ENCODE measurements at places on chromosomes 12 and 14. TPM values are rescaled to one million over a fixed set of nuclear protein-coding genes. Genes with fewer than 3 reads are reported as not detected.

Gene CD9
- 119 TPM for total RNA-seq

DNA sequence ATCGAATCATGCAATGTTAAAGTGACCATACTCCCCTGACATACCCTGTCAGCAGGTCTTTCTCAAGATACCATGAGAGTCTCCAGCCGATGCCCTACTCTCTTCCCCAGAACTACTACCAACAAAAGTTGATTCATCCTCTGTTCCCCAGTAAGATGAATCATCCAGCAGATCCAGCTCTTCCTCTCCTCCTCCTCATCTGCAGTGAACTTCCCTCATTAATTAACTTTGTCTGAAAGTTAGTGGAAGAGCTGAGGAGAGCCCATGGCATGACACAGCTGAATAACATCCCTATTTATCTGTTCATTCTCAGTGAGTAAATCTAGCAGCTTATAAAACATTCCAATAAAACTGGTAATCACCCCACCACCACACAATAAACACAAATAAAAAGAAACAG is 213.4 kb downstream of the EGLN3 start:
- no peak for DNase-seq

Gene MIP
- not detected for total RNA-seq

DNA sequence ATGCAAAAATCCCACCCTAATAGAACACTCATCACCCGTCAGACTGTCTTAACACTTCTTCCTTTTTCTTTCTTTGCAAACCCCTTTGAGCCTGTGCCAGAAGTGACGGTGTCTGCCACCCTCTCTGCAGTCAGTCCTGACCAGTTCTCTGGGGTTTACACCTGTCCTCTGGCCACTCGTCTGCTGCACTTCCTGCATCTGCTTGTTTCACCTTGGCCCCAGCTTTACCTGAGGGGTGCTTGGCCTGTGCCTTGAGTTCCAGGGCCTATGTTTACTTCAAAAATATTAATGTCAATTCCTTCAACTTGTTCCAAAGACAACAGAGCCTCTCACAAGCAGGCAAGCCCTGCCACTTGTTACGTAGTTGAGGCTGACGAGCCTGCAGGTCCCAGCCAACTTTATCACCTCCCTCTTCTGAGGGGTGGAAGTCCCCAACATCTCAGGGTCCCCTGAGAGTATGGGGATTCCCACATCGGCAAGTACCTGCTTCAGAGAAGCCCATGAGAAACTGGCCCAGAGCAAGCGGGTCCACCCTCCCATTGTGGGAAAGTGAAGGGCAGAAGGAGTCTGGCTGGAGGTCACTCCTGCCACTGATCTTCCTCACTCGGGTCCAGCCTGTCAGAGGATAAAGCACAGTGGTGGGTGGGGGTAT is 205.4 kb downstream of the DAD1 start:
- no peak for DNase-seq

DNA sequence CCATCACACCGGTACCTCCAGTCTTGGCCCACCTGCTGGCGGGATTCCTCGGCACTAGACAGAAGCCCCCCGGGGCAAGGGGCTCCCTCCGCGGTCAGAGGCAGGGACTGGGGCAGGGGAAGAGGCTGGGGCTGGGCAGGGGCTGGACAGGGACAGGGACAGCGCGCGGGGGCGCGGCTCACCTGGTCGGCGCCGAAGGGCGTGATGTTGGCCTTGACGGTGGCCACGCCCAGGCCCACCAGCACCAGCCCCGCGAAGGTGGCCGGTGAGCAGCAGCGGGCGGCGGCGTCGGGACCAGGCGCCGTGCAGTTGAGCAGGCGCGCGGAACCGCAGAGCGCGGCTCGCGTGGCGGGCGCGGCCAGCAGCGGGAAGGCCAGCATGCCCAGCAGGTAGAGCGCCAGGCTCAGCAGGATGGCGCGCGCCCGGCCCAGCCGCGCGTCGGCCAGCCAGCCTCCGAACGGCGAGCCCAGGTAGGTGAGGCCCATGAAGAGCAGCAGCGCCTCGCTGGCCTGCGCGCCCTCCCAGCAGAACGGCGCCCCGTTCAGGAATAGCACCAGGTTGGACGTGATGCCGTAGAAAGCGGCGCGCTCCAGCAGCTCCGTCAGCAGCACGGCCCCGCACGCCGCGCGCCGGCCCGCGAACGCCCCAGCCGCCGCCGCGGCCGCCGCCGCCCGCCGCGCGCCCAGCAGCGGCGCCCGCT is 392 bp downstream of the SLC15A4 start:
- DNase-seq = peak; percentile 91

GRCh38 chr12:13941258-13942249 is 39.8 kb downstream of the GRIN2B start:
- peak; percentile 95 for DNase-seq

Data from endodermal cell (in vitro differentiated cells).